Stimulated activated naive CD4-positive, alpha-beta T cell (primary cell): ENCODE measurements at places on chromosomes 5 and 9.

DNA sequence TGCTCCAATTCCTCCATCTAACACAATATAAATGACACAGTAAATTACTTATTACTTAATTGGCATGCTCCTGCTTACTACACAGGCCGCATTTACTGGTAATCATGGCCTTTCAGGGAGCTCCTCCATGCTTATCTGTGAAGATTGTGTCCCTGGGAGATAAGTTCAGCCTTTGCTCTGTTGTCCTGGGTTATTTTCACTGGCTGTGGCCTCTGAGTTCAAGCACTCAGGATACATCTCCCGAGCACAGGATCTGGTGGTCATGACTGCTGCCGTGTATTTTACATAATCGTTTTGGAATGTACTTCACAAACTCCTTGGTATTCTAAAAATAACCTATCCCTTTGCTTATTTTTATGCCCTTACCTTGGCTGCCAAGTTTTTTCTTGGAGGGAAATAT lies 215.7 kb downstream of the ICE1 start:
- no peak for DNase-seq

DNA sequence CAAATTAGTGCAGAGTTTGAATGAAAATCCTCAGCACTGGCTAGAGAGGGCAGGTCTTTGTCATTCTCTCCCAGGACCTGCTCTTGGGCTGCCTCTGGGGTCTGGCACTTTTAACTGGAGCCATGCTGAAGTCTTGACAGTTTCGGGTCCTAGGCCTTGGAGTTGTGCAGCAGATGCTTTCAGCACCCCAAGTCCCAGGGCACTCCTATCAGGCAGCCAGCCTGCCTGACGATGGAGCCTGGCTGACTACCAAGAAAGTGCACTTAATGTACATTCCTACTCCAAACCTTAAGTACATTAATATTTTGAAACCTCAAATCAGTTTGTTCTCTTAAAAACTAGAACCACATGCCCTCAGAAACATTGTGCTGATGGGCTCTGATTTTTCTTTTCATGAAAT lies 69.3 kb upstream of the CXCL14 start:
- DNase-seq, result no peak

- no peak for DNase-seq
Observed at GRCh38 chr9:86734771-86735170, 212.5 kb downstream of the GAS1 start.

GRCh38 chr9:137639303-137640051 lies 20.7 kb downstream of the EHMT1 start:
- DNase-seq, result peak; percentile 17

DNA sequence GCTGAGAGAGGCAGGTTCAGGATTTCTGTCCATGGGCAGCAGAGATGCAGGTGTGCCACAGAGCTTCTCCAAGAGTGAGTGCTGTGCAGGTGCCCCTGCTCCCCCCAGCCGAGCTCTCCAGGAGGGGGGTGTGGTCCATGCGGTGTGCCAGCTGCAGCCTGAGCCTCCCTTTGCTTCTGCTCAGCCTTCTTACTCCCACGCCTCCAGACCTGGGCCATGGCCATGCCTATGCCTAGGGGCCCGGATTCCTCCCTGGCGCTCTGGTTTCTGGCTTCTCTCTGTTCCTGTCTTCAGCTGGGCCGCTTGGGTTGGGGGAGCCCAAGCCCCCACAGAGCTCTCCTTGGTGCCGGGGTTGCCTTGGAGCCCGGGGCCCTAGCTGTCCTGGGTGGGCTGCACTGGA lies 133.3 kb downstream of the CACNA1B start:
- no peak for DNase-seq

DNA sequence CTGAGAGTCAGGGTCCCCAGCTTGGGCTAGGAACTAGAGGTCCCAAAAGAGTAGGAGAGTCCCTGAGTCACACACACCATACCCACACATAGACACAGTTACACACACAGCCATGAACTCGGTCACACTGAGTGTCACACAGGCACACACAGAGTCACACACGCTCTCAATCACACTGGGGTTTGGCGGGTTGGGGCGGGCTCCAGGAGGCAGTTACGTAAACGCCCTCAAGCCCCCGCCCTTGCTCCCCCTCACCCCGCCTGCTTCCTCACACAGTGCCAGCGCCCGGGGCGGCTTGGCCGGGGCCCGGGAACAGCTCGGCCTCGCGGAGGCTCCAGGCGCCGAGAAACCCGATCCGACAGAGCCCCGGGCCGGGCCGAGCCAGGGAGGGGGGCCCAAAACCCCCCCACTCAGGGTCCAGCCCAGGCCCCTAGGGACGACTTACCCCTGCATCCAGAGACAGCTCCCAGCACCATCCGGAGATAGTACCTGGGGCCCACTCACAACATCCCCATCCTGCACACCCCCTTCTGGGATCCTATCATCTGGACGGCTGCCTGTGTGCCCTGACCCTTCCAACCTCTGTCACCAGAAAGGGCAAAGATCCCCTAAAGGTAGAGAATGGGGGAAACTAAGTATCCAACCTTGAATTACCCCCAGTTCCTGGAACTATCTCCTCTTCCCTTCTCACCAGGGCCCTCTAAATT lies 3.5 kb upstream of the CNTFR start:
- no peak for DNase-seq

DNA sequence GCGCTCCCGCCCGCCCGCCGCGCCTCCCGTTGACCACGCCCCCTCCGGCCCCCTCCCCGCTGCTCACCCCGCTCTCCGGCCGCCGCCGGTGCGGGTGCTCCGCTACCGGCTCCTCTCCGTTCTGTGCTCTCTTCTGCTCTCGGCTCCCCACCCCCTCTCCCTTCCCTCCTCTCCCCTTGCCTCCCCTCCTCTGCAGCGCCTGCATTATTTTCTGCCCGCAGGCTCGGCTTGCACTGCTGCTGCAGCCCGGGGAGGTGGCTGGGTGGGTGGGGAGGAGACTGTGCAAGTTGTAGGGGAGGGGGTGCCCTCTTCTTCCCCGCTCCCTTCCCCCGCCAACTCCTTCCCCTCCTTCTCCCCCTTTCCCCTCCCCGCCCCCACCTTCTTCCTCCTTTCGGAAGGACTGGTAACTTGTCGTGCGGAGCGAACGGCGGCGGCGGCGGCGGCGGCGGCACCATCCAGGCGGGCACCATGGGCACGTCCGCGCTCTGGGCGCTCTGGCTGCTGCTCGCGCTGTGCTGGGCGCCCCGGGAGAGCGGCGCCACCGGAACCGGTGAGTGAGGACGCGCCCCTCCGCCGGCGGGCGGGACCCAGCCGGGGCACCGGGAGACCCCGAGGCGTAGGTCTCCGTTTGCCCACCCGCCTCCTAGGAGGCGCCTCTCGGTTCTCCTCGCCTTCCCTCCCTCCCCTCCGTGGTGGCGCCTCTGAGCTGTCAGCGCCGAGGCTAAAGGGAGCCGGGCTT lies at the start of gene VLDLR:
Gene VLDLR (plus strand): TSS at position 66 of the 739 bp plus-strand sequence. CDS start 403 bp downstream, at position 469.
- DNase-seq, result no peak

- peak; percentile 35 for DNase-seq
Observed at GRCh38 chr9:125190361-125190801, 778 bp upstream of the PPP6C start.

- DNase-seq, result no peak
Observed at GRCh38 chr5:153601377-153601776, 110.9 kb downstream of the GRIA1 start.

DNA sequence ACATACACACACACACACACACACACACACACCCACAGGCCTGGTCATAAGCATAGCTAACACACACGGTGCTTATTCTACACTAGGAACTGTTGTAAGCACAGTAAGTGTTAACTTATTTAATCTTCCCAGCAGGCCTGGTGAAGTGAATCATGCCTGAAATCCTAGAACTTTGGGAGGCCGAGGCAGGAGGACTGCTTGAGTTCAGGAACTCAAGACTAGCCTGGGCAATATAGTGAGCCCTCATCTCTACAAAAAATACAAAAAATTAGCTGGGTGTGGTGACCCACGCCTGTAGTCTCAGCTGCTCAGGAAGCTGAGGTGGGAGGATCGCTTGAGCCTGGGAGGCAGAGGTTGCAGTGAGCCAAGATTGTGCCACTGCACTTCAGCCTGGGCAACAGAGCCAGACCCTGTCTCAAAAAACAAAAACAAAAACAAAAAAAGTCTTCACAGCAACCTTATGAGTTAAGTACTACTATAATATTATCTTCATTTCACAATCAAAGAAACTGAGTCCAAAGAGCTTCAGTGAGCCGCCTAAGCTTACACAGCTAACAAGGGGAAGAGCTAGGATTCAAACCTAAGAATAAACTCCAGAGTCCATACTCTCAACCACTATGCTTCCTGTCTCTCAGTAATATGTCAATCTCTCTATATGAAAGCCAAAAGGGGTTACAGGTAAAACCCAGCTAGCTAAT lies 2.3 kb downstream of the MEGF9 start:
- no peak for DNase-seq

- no peak for DNase-seq
Observed at GRCh38 chr5:159040181-159040580, 59.5 kb downstream of the EBF1 start.

DNA sequence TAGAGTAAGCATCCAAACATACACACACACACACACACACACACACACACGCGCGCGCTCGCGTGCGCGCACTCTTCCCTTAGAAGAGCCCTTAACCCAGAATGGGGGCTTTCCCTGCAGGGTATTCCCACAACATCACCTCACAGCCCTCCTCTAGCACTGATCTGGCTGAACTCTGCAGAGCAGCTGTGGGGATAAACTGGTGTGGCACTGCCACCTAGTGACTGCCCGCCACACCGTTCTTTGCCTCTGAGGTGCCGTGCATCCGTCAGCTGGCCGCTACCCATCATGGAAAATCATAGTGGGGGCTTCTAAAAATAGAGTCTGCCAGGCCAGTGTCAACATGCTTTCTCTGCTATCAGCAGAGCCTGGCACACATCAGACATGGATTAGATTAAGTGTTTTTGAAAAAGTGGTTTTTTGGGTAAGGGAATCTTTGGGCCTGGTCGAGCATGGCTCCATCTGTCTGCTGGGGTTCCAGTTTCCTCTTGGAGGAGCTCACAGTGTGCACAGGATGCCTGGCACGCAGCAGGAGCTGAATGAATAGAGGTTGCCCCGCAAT lies 88.1 kb downstream of the KCNN2 start:
- DNase-seq, result no peak

- no peak for DNase-seq
Observed at GRCh38 chr5:172311605-172312004, 28.0 kb upstream of the UBTD2 start.
